ENCODE measurements at places on chromosomes 7 and 10. TPM values are rescaled to one million over a fixed set of nuclear protein-coding genes. Genes with fewer than 3 reads are reported as not detected.

The COL13A1 gene
- total RNA-seq, result 6.4 TPM

The VAX1 gene
- total RNA-seq, result not detected

GRCh38 chr7:144144426-144144825 lies 21.4 kb downstream of the OR2A14 start:
- H3K4me1 ChIP-seq, result no peaks in the 10 kb centered on the region
- no peak overlapping the region for H3K27ac ChIP-seq
- no peaks in the 10 kb centered on the region for H3K27me3 ChIP-seq
- H3K4me3 ChIP-seq, result no peak overlapping the region
- H3K36me3 ChIP-seq, result no peaks in the 10 kb centered on the region

DNA sequence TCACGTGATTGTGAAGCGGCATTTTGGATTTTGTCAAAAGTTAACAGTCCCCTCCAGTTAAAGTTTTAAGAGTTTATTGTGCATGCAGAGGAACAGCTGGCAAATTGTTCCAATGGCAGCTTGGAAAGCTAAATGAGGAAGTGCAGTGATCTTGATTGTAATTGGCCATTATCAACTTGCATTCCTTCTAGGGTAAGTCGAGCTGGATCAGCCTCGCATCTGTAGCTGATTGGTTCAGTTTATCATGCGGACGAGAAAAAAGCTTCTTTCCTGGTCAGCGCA lies 566 bp downstream of the ZNF789 start:
- peak; percentile 89 for DNase-seq
- peak overlapping the region; percentile 73 for H3K4me3 ChIP-seq
- no peaks in the 10 kb centered on the region for H3K27me3 ChIP-seq
- peak overlapping the region; percentile 77 for H3K27ac ChIP-seq
- peaks cover 2% of the 10 kb centered on the region for H3K4me1 ChIP-seq

- no peak overlapping the region for H3K4me3 ChIP-seq
- peak; percentile 90 for DNase-seq
- H3K27ac ChIP-seq, result no peak overlapping the region
- no peaks in the 10 kb centered on the region for H3K27me3 ChIP-seq
Measured at GRCh38 chr7:79778786-79779770, 325.6 kb upstream of the MAGI2 start.

DNA sequence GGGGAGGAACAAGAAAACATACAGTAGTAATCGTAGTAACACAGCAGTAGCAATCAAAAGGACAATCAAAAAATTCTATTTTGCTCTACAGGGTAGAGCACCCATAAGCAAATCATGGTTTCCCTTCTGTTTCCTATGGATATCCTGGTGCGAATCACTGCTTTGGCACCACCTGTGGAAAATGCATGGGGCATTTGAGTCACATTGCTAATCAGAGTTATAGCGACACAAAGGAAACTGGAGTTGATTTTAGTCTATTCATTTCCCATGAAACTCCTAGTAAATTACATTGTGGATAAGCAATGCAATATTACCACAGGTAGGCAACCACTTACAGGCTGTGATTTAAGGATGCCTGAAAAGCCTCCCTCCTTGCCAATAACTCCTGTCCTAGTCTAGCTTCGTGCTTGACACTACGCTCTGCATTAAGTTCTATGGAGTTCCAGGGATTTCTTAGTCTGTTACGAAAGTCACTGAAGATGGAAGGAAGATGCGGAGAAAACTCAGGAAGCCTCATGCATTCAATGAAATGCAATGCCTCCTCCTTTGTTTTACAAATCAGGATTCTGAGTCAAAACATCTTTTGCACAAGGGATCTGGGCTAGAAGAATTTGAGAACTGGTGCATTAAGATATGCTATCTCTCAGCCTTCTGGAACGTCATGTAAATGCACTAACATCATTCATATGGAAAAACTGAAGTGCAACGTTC lies 188.4 kb downstream of the DGKI start:
- H3K27me3 ChIP-seq, result no peaks in the 10 kb centered on the region
- H3K4me1 ChIP-seq, result no peaks in the 10 kb centered on the region
- H3K4me3 ChIP-seq, result no peak overlapping the region
- H3K36me3 ChIP-seq, result no peaks in the 10 kb centered on the region
- no peak for DNase-seq

DNA sequence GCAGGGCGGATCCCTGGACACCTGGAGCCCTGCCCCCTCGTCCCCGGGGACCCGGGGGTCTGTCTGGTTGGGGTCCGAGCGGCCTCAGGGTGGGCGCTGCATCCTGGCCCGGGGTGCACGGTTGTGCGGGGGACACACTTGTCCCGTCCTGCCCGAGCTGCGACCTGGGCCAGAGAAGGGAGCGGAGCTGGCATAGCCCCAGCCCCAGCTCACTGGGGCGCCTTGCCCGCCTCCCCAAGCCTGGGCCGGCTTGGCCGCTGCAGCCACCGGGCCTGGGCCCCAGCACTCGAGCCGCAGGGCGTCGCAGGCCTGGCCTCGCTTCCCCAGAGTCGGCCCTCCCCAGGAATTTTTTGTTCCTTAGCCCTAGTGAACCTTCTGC lies 54.5 kb downstream of the GLRX3 start:
- no peaks in the 10 kb centered on the region for H3K27me3 ChIP-seq
- no peak for DNase-seq
- no peak overlapping the region for H3K27ac ChIP-seq
- H3K4me3 ChIP-seq, result peak overlapping the region; percentile 52
- no peaks in the 10 kb centered on the region for H3K36me3 ChIP-seq
- no peaks in the 10 kb centered on the region for H3K4me1 ChIP-seq

GRCh38 chr7:47625861-47626715 lies 44.2 kb upstream of the TNS3 start:
- H3K27ac ChIP-seq, result no peak overlapping the region
- H3K27me3 ChIP-seq, result no peaks in the 10 kb centered on the region
- H3K36me3 ChIP-seq, result no peaks in the 10 kb centered on the region

DNA sequence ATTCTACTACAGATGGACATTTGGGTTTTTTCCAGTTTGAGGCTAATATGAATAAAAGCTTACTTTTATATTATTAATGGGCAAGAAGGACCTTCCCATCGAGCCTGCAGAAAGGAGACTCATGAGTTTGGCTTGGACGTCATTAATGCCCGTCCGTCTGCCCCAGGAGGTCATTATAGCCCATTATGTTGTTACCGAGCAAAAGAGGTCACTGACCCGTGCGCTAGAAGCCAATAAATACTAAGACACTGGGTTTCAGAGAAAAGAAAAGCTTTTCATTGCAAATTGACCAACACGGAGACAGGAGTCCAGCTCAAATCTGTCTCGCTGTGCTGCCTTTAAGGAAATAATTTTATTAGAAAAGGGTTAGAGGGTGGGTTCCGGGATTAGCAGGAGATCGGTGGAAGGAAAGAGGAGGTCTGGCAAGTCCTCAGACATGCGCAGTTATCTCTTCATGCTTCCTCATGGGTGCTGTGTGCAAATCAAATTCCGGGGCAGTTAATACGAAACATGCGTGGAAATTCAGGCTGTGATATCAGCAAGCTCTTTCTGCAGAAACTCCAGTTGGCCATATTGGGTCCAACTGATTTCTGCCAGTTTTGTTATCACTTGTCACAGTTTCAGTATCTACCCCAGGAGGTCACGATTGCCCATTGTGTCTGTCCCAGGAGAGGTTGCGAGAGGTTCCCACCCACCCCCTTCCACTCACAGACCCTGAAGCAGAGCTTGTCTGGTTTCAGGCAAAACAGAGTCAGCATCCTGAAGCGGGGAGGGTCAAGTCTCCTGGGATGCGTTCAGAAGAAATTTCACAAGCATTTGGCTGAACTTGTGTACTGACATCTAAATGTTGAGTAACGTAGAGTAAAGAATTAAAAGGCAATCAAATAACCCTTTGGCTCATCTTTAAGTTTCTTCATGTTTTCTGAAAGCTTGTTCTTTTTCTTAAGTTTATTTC lies 1.1 kb upstream of the GALNTL5 start:
- no peaks in the 10 kb centered on the region for H3K4me1 ChIP-seq
- H3K27ac ChIP-seq, result no peak overlapping the region
- no peaks in the 10 kb centered on the region for H3K36me3 ChIP-seq
- peak; percentile 41 for DNase-seq
- H3K4me3 ChIP-seq, result no peak overlapping the region

GRCh38 chr10:61779950-61780659 lies 117.4 kb downstream of the CABCOCO1 start:
- H3K27me3 ChIP-seq, result no peaks in the 10 kb centered on the region
- no peaks in the 10 kb centered on the region for H3K4me1 ChIP-seq
- peak overlapping the region; percentile 56 for H3K27ac ChIP-seq
- DNase-seq, result peak; percentile 94
